ENCODE measurements at places on chromosomes 5 and 9.
A peak's percentile ranks its signal among the peaks of the same experiment; 100 is the strongest.

- no peak for DNase-seq
These were observed 220.8 kb downstream of the SNX18 start for GRCh38 chr5:54738118-54738972.

DNA sequence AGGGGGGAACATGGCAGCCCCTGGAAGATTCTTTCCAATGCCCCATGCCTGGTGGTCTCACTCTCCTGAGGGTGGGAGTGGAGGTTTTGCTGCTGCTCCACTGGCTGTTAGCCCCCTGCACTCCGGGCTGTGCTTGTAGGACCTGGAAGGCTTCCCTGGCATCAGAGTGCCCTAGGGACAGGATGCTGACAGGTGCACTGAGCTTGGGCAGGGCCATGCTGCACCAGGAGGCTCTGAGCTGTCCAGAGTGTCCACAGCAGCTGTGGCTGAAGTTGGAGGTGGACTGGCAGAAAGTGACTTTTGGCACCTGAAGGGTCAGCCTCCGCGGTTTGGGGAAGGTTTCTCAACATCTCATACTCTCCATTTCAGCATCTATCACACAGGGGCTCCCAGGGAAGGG is 249.1 kb downstream of the GADD45G start:
- DNase-seq = no peak

- DNase-seq = no peak
These were observed 102.4 kb upstream of the PJA2 start for GRCh38 chr5:109511980-109512734.

DNA sequence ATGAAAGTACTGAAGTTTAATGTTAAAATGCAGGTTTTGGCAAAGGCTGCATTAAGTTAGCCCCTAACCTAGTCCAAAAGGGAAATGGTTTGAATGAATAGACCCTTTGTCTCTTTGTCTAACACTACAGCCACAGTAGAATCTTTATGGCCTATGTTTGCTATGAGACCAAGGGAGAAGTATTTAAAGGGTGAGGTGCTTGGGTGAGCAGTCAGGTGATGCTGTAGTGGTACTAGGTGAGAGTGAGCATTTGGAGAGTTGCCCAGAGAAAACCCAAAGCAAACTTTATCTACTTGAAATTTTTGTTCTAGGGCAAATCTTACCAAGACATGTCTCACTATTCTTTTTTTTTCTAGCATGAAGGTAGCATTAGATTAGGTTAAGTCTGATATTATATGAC is 1961.4 kb upstream of the WWC1 start:
- no peak for DNase-seq

- no peak for DNase-seq
These were observed 29.6 kb downstream of the SPRY4 start for GRCh38 chr5:142295084-142295758.

- DNase-seq = no peak
These were observed 126.4 kb upstream of the COL5A1 start for GRCh38 chr9:134515026-134515821.

- no peak for DNase-seq
These were observed 16.1 kb upstream of the RAB14 start for GRCh38 chr9:121217609-121218292.

GRCh38 chr5:72302171-72302570 is 17.9 kb downstream of the MRPS27 start:
- DNase-seq = no peak

- no peak for DNase-seq
These were observed 69.7 kb downstream of the BAAT start for GRCh38 chr9:101315112-101315450.

GRCh38 chr9:90287567-90288274 is 354.9 kb downstream of the DIRAS2 start:
- DNase-seq = no peak

DNA sequence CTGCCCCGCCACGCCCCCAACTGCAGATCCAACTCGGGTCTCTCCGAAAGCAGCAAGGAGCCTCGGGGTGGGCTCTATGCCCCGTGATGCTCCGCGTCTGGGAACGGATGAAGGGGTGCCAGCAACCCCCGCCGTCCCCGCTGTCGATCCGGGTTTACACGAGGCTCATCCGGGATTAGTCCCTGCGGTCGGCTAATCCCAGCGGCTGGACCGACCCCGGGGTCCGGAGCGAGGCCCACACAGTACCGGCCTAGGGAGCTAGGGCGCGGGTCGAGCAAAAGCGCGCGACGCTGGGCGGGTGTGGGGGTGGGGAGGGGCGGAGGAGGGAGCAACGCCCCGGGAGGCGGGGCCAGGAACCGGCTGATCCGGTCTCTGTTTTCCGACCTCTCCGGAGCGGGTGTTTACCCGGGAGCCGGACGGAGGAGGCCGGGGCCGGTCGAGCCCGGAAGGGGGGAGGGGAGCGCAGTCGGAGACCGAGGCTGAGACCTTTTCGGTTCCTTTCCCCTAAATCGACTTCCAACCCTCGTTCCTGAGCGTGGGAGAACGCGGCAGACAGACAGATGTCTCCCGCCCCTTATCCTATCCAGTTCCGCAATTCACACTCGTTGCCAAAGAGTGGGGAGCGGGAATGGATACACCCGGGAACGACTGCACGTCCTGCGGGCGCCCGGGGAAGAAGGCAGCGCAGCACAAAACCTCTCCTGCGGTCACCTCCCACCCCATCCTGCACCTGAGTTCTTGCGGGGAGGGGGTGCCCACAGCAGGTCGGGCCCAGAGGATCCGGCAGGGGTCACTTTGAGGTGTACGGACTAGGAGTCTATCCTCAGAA is 28.6 kb downstream of the PCDH1 start:
- peak; percentile 64 for DNase-seq

DNA sequence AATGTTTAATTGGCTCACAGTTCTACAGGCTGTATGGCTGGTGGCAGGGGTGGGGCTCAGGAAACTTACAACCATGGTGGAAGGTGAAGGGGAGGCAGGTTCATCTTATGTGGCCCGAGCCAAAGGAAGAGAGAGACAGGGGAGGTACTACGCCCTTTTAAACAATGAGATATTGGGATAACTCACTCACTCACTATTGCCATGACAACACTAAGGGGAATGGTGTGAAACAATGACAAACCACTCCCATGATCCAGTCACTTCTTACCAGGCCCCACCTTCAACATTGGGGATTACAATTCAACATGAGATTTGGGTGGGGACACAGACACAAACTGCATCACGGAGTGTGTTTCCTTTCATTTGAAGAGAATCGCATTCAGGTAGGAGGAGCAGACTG is 220.9 kb downstream of the GADD45G start:
- no peak for DNase-seq

- no peak for DNase-seq
These were observed 463.1 kb downstream of the NR2F1-AS1 start for GRCh38 chr5:93117751-93118531.

- no peak for DNase-seq
These were observed 120.5 kb downstream of the TUSC1 start for GRCh38 chr9:25557645-25558300.

GRCh38 chr9:109704546-109704945 is 75.5 kb upstream of the PALM2AKAP2 start:
- no peak for DNase-seq

DNA sequence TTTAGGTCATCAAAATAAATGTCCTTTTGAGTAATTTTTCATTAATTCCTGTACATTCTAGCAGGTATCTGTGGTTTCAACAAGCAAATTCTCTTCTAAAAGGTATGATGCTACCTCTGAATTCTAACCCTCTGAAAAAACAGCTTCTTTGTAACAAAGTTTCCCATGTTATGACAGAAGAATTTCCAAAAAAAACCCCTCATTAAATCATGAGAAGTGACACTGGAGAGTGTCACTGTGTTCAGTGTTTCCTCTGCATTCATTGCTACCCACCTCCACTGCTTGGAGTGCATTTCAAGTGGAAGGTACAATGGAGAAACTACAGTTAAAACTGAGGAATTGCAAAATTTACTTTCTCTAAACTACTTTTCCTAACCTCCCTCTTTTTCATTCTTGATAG is 10.1 kb downstream of the CDKN2A start:
- DNase-seq = no peak

DNA sequence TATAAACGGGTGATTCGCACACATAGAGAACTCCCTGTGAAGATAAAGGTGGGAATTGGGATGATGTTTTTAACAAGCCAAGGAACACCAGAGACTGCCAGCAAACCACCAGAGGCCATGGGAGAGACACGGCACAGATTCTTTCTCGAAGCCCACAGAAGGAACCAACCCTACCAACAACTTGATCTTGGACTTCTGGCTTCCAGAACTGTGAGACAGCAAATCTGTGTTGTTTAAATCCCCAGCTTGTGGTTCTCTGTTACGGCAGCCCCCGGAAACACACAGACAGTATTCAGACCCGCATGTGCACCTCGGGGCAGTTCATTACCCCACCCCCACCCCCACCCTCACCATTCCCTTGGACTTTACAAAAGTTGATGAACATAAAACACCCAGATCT is 12.8 kb downstream of the AMBP start:
- DNase-seq = no peak

GRCh38 chr5:72845889-72846288 is 29.4 kb downstream of the TNPO1 start:
- DNase-seq = no peak

DNA sequence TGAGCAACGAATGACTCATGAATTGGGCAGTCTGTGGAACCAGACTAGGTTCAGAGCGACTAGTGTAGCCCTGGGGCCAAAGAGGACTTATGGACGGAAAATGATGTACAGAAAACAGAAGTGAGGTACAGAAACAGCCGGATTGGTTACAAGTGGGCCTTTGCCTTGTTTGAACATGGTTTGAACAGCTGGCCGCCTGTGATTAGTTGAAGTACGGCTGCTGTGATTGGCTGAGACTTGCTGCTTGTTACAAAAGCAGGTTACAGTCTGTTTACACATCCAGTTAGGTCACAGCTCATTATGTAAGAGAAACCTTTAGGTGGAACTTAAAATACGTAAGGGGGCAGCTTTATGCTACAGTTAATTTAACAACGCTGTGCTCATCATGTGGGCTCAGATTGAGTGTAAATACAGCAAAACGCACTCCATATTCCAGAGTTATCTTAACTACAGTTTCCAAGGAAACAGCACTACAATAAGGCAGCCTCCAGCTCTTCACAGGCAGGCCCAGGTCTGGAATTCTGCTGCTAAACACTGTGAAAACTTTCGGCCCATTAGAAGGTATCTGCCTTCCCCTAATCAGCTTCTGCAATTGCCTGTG is 6.5 kb downstream of the AMACR start:
- no peak for DNase-seq

DNA sequence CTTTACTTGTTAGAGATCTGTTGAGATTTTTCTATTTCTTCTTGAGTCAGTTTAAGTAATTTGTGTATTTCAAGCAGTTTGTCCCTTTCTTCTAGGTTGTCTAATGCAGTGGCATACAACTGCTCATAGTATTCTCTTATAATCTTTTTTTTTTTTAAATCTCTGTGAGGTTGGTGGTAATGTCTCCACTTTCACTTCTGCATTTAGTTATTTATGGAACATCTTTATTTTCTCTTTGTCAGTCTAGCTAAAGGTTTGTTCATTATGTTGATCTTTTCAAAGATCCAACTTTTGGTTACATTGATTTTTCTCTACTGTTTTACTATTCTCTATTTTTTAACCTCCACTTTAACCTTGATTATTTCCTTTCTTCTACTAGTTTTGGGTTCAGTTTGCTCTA is 13.8 kb downstream of the FOXE1 start:
- DNase-seq = no peak

DNA sequence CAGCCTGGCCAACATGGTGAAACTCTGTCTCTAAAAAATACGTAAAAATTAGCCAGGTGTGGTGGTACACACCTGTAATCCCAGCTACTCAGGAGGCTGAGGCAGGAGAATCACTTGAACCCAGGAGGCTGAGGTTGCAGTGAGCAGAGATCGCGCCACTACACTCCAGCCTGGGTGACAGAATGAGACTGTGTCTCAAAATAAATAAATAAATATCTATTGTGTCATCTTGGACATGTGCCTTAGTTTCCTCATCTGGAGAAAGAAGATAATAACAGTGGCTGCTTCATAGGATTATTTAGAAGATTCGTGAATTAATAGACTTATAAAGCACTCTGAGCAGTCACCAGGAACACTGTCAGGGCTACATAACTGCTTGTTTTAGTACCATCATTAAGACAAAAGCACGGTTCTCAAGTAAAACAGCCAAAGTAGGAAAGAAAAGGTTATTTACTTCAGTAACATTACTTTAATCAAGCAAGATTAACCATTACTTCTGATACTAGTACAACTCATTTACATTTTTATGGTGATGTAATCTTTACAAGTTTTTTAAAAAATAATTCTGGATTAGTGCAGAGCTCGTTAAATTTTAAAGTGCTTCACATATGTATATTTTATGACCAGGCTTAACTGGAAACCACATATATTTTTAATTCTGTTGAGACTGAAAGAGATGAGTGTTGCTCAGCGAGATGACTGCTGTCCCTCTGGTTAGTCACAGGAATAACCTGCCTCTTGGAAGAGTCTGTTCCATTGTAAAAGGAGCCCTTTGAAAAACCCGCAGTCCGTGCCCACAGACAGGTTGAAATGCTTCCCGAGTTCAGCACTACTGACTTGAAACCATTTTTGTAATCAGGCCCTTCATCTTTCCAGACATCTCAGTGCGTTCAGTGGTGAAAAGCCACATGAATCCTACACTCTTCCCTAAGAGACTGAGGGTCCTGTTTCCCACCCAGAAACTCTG is 36.7 kb downstream of the ANKH start:
- no peak for DNase-seq

DNA sequence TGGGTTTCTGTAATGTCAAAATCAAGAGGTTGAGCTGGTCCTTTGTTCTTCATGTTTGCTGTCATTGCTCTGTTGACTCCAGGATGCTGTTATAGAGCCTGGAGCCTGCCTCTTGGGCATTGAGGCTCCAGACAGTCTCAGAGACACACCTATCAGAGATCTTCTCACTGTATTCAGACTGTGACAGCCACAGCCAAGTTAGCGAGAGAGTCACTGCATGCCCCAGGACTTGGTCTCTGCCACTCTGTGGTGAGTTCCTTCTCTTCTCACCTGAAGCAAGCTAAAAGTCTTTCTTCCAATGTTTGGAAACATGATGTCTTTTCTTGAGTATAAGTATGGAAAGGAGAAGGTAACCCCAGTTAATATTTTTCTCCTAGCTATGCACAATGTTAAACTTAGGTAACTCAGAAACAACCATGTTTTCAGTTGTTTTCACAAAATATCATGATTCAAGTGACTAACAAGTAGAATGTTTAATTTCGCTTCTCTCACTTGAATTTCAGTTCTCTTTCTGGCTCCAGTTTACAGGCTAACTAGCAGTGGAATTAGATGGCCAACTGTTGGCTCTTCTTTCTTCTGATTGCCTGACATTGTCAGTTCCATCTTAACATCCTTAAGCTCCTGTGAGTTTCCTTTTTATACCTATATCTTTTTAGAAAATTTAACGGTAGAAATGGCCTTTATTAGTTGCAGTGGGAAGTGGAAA is 20.6 kb upstream of the ZFYVE16 start:
- no peak for DNase-seq
